ENCODE measurements at places on chromosomes 3 and 15. TPM values are rescaled to one million over a fixed set of nuclear protein-coding genes. Genes with fewer than 3 reads are reported as not detected.

DNA sequence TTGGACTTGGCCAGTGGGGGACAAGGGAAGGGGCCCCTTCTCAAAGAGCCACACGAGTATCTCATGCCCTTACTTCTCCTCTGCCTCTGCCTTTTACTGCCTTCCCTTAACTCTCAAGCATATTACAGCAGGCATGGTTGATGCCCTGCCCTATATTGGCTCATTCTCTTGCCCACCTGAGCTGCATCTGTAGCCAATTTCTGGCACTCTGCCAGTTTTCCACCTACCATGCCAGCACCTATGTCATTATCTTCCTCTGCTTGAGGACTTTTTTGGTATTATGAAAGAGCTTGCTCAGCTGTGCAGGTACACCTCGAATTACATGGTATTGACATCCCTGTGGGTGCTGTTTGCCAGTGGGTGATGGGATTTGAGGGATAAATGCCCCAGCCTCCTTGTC is 181.8 kb downstream of the OXSM start:
- DNase-seq, result no peak

C3orf62 gene
- 14.7 TPM for polyA plus RNA-seq

WDR5B gene
- polyA plus RNA-seq, result 9.3 TPM

DNA sequence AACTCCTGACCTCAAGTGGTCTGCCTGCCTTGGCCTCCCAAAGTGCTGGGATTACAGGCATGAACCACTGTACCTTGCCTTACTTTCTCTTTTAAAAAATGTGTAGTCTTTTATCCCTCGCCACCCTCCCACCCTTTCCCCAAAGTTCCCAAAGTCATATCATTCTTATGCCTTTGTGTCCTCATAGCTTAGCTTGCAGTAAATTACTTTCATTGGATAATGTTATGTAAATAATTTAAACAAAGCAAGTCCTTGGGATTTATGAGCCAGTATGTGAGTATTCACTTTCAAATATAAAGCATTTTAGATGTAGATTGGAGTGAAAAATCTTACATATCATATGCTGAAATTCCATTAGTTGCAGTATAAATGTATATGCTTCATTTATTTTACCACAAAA is 11.0 kb downstream of the GTF2A2 start:
- no peak for DNase-seq

TRAK1 gene
- polyA plus RNA-seq, result 47.5 TPM

CHST2 gene
- polyA plus RNA-seq, result 33.0 TPM

P3H2 gene
- polyA plus RNA-seq, result 106 TPM

CEMIP gene
- polyA plus RNA-seq, result 2.9 TPM

DNA sequence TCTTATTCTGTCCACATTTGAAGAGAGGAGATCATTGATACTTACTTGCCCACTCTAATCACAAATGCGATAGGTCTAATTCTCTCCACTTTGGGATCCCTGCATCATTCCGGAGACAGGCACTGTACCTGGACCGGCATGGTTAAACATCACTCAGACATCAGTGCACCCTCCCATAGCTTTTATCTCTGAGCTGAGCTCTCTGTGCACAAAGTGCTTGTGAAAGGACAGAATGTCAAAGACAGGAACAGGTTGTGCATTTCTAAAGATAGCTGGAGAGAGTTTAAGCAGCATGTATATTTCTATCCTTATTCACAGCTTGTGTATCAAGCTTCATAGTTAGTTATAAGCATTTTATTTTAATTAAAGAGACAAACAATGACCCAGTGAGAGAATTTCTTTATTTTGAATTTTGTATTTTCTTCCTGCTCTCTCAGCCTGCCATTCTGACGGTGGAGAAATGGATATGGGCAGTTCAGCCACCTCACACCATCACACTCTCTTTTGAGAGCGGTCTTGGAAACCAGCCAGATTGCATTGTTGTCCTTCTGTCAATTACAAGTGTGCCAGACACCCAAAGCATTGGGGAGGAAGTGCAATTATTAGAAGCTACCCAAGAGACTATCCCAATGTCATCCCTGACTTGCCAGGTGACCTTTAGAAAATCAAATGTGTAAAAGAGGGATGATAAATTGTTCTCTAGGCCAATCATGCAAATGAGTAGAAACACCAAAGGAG is 65.2 kb upstream of the CHL1 start:
- DNase-seq, result no peak

FAM107A gene
- 3.0 TPM for polyA plus RNA-seq

- DNase-seq, result no peak
Measured at GRCh38 chr3:195226900-195227447, 44.0 kb downstream of the XXYLT1 start.

DNA sequence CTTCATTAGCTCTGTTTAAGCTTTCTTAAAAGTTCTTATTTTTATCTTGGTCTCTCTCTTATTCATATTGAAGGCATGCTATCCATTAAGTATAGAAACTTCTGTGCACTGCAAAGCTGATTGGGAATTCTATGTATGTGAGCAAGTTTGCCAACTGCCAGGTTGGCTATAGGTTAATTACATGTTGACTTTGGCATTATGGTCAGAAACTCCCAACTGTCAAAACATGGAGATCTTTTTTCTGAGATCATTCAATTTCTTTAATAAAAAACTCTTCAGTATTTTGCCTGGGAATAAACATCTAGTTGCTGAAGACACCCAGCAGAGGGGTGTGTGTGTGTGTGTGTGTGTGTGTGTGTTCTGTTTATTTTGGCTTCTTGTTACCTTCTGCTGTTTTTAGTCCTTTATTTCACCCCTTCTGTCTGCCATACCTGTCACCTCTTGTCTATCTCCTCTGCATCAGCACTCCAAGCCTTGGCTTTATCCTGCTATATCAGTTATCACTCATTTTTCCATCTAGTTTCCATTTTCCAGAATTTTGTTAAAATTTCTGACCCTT is 1.3 kb upstream of the ARL14 start:
- no peak for DNase-seq

DNA sequence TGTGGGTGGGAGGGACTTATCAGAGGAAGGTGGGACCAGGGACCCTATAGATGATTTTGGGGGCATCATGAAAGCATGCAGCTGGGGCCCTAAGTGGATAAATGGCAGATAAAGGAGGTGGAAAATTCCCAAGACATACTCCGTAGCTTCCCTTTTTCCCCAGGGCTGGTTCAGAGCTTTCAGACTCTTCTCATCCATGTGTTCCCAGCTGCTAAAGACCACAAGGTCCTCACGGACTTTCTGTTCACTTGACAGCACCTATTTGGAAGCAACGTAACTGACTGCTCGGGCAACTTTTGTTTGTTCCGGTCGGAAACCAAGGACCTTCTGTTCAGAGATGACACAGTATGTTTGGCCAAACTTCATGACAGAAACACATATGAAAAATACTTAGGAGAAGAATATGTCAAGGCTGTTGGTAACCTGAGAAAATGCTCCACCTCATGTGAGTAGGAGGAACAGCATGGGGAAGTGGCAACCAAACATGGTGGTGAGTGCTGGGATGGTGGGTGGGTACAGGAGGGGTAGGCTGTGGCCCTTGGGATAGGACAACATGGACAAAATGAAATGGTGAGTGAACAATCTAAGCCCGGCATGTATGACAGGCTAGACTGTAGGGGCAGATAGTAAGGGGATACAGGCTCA is 28.7 kb upstream of the SRPRB start:
- no peak for DNase-seq

GRCh38 chr3:70982284-70982683 is 601.2 kb downstream of the FOXP1 start:
- DNase-seq, result no peak

AGTR1 gene
- 17.2 TPM for polyA plus RNA-seq

FAM227B gene
- polyA plus RNA-seq, result 8.7 TPM

GRCh38 chr3:87203809-87204208 is 23.3 kb upstream of the CHMP2B start:
- no peak for DNase-seq

DNA sequence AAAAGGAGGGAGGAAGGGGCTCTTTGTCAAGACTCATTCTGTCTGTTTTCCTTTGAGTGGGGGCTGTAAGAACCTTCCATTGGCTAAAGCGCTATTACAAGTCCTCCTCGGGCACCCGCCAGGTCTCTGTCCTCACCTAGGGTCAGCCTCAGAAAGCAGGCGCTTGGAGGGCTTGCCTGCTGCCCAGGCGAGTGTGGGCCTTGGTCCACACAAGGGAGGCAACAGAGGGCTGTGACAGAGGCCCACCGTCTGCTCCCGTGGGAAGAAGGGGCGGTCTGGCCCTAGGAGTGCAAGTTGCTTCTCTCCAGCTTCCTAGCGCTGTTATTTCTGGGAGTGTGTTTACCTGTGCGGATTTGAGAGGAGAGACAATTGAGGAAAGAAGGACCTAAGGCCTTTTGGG is 24.0 kb upstream of the EHD4 start:
- DNase-seq, result no peak

ZNF621 gene
- polyA plus RNA-seq, result 29.8 TPM

GRCh38 chr3:139105154-139105702 is 60.5 kb upstream of the PRR23C start:
- no peak for DNase-seq

GRCh38 chr15:75738014-75738646 is 25.5 kb upstream of the CSPG4 start:
- DNase-seq, result no peak

GRCh38 chr15:89513284-89513683 is 16.9 kb upstream of the RHCG start:
- no peak for DNase-seq

DNA sequence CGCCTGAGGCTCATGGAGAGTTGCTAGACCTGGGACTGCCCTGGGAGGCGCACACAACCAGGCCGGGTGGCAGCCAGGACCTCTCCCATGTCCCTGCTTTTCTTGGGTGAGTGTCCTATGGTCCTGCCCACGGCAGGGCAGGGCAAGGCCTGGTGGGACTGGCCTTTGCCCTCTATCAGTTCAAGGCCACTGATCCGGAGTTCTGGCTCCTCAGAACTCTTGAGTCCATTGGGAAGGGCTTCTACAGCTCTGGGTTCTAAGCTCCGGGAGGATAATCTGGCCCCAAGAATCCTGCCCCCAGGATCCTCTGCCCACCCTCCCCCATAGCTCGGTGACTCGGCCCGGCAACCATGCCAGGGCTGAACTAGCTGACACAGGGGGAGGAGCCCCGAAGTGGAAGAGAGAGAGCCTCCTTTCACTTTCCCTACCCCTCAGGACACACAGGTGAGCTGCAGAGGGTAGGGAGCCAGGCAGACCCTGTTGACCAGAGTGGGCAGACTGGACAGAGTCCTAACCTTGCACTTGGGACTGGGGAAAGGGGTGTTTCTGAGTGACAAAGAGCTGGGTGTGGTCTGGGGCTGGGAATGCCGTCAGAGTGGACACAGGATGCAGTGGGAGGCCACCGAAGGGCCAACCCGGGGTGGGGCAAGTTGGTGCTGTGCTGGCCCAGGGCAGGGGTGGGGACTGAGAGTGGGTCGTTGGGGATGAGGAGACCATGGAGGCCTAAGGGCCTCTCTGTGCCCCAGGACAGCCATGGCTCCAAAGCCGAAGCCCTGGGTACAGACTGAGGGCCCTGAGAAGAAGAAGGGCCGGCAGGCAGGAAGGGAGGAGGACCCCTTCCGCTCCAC is 664 bp downstream of the PARP3 start:
- DNase-seq, result no peak

MUSTN1 gene
- not detected for polyA plus RNA-seq

FBXO40 gene
- polyA plus RNA-seq, result 0.04 TPM

DNA sequence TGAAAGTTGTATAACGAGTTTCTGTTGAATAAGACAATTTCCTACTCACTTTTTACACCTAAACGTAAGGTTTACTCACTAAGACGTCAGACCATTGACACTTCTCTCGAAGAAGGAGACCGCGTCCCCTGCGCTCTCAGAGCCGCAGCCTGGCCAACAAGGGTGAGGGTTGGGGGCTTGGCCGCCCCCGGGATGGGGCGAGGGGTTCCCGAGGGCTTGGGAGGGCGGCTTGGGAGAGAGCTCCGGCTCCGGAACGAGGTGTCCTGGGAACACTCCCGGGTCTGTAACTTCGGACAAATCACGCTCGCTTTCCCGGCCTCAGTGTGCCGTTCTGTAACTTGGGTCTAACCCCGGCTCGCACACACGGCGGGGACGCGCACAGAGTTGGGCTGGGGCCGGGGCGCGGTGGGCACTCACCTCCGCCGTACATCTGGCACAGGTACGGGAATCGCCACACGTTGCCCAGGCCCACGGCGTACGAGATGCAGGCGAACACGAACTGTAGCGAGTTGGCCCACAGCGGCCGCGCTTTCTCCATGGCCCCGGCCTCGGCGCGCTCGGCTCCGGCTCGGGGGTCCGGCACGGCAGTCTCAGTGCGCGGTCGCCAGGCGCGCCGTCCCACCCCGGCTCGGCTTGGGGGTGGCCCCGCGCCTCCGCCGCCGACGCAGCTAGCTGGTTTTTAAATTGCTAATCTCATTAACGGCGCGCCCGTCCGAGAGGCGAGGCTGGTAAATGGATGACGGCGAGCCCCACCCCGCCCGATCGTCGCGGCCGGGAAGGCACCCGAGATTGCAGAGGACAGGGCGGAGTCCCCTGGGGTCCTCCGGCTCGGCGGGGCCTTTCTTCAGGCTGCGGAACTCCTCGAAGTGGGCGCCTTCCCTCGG is at the start of gene SLC6A20:
SLC6A20 (minus strand) TSS at position 655 of the 884 bp plus-strand sequence; CDS start at position 538, 117 bp downstream.
- no peak for DNase-seq

SLITRK3 gene
- polyA plus RNA-seq, result 0.34 TPM

OIP5 gene
- 9.6 TPM for polyA plus RNA-seq

DNA sequence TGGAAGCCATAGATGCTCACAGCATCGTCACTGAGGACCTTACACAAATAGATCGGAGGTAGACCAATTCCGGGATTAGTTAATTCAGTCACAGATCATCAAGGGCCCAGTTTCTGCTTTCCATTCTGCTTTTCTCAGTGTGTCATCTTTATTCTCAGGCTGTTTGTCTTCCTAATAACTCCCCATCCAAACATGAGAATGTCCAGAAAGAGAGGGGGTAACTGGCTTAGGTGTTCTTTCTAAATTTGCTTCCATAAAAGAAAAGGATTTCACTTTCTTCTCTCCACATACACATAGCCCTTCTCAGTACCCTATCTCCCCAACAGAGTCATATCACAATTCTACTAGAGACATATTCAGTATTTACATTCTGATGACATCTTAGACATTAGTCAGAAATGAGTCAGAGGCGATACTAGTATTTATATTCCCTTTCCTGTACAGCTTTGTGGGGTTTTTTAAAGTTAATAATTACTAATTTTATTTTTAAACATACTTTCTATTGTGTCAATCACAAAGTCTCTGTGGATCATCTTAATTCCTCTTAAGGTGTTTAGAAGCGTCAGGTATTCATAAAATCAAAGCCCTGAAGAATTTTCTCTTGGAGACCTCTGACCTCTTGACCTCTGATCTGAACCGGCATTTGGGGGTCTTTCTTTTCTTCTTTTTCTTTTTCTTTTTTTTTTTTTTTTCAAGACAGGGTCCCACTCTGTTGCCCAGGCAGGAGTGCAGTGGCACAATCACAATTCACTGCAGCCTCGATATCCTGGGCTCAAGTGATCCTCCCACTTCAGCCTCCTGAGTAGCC is 24.3 kb upstream of the IL12A start:
- DNase-seq, result no peak

CHAC1 gene
- polyA plus RNA-seq, result 3.7 TPM

Measured in left renal pelvis (tissue), 4 donors.